Activated CD8-positive, alpha-beta T cell treated with anti-CD3 and anti-CD28 coated beads for 36 hours (primary cell): ENCODE measurements at places on chromosomes 5 and 9. TPM values are rescaled to one million over a fixed set of nuclear protein-coding genes. Genes with fewer than 3 reads are reported as not detected.

Gene GPR21
- total RNA-seq, result 0.45 TPM

Gene CER1
- not detected for total RNA-seq

- DNase-seq, result no peak
Observed at GRCh38 chr5:147481376-147481775, 28.5 kb downstream of the DPYSL3 start.

- DNase-seq, result no peak
Observed at GRCh38 chr5:132302413-132302812, 8.2 kb downstream of the SLC22A4 start.

- no peak for DNase-seq
Observed at GRCh38 chr9:105535920-105536668, 21.8 kb upstream of the FKTN start.

- no peak for DNase-seq
Observed at GRCh38 chr5:78610163-78610583, 38.4 kb downstream of the LHFPL2 start.
